ENCODE measurements at places on chromosomes 6 and 20. TPM values are rescaled to one million over a fixed set of nuclear protein-coding genes. Genes with fewer than 3 reads are reported as not detected.

DNA sequence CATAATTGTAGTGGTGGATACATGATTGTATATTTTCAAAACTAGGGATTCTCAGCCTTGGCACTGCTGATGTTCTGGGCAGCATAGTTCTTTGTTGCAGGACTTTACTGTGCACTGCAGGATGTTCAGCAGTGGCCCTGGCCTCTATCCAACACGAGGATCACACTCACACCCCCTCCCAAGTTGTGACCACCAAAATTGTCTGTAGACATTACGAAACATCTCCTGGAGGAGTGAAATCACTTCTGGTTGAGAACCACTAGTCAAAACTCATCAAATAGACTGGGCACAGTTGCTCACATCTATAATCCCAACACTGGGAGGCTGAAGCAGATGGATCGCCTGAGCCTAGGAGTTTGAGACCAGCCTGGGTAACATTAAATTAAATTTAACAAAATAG lies 123.1 kb upstream of the CDYL start:
- no peak for DNase-seq

The SLC17A3 gene
- total RNA-seq: not detected

The CPNE5 gene
- total RNA-seq: 10.0 TPM

The TPX2 gene
- total RNA-seq: 0.97 TPM

The PAX1 gene
- not detected for total RNA-seq

GRCh38 chr6:16318538-16318937 lies 80.2 kb downstream of the GMPR start:
- DNase-seq: no peak

The OR2H2 gene
- not detected for total RNA-seq

DNA sequence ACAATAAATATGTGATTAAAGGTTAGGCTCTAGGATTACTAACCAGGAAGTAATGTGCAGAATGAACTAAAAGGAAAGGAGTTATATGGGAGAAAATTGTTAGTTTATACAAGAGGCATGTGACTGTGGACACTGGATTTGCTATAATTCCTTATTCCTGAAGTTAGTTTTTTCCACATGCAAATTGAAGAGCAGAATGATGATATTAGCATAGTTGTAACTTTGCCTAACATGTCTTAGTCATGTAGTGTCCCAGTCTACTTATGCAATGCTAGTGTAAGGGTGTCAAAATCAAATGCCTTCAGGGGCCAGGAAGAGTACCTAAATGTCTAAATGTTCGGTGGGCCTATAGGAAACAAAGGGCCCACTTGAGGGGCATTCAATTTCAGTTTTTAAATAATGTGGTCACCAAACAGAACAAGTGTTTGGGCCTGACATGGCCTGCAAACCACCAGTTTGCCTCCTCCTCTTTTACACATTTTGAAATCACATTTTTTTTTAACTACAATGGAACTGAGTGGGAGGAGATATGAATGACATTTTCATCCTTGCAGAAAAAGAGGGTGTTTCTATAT lies 28.0 kb upstream of the CEP85L start:
- DNase-seq: no peak

The SLC2A10 gene
- total RNA-seq: 2.6 TPM

DNA sequence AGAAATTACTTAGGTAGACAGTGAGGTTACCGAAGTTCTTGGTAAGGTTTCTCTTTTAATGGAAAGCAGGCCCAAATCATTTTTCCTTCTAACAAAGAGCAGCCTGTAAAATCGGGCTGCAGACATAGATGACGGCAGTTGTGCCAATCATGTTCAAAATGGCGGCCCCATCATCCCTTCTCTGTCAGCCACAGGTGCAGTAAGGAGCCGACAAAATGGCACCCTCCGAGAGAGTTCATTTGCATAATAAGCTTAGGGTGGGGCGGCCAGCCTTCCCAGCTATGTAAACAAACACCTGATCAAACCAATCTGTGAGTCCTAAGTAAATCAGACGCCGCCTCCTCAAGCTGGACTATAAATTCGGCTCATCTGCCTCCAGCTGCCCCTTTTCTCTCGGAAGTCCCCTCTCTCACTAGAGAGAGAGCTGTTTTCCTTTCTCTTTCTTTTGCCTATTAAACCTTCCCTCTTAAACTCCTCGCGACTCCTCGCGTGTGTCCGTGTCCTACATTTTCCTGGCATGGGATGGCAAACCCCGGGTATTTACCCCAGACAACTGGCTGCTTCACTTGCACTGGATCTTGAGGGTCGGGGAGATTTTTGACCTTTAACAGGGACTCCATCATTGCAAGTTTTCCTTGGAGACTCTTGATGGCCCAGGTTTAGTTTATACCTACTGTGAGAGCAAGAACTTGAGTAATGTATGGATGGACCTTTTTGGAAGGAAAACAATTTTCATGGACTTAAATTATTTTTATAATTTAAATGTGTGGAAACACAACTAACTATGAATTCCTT lies 8.9 kb upstream of the DDR1 start:
- DNase-seq: no peak

Measured in Right ventricle myocardium superior (tissue), 1 donor.